ENCODE measurements at places on chromosomes 6 and 20.
A peak's percentile ranks its signal among the peaks of the same experiment; 100 is the strongest.

DNA sequence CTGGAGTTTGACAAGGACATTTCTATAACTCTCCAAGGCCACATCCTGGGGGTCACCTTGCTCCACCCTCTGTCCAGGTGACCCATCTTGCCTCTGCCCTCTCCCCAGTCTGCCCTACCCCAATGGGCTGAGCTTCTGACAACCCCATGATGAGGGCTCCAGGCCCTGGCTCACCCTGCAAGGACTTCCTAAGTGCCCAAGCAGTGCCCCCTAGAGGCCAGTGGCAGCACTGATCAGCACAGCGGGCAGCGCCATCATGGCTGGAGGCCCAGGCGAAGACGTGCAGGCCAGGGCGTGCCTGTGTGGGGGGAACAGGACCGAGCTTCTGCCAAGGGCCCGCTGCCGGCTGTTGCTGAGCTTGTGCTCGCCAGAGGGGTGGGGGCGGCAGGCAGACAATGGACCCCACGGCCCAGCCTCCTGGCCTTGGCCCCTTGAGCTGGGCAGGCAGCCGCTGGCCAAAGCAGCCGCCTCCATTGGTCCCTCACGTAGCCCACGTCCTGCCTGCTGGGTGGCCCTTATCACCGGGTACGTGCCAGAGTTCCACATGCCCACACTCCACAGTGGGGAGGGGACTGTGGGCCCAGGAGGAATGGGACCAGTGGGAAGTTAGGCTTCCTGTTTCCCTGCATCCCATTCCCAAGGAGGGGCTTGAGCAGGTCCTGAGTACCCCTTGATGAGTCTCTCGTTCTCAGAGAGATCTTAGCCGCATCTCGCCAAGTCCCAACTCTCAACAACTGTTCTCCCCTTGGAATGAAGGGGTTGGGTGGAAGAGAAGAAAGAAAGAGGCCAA lies 64.3 kb downstream of the MRPL14 start:
- DNase-seq = peak; percentile 83

- DNase-seq = no peak
These were observed 26.3 kb downstream of the RPRD1B start for GRCh38 chr20:38059832-38060231.

DNA sequence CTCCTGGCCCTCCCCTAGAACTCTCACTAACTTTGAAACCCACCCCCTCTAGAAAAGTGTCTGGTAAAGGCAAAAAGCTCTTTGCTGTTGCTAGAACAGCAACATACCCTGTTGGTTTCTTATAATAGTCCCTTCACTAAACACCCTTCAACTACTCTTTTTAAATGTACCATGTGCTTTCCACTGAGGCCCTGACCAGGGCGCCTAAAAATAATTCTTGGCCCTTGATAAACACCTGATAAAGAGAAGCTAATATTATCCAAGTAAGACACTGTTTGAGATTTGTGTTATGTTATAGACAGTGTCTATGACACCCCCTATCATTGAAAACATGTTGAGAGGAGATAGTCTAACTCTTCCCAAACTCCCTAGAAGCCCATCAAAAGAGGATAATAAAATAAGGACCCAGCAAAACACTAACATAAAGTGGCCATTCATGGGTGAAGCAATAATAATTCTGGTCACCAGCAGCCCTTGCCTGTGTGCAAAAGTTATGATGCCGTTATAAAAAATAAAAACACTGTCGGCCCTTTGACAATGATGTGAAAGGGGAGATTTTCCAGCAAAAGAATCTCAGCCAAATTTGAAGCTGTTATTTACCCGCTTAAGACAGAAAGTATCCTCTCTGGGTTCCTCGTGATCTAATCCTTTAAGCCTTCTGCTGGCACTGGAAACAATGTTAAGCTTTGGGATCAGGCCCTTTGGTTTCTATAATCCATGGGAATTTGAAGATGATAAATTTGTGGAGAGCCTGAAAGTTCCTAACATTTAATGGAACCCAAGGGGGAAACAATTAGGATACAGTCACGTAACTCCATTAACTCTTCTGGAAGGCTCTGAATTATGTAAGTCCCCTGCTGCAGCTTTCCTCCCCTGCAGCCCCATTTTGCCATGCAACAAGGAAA lies 122.6 kb upstream of the PLCB4 start:
- no peak for DNase-seq

DNA sequence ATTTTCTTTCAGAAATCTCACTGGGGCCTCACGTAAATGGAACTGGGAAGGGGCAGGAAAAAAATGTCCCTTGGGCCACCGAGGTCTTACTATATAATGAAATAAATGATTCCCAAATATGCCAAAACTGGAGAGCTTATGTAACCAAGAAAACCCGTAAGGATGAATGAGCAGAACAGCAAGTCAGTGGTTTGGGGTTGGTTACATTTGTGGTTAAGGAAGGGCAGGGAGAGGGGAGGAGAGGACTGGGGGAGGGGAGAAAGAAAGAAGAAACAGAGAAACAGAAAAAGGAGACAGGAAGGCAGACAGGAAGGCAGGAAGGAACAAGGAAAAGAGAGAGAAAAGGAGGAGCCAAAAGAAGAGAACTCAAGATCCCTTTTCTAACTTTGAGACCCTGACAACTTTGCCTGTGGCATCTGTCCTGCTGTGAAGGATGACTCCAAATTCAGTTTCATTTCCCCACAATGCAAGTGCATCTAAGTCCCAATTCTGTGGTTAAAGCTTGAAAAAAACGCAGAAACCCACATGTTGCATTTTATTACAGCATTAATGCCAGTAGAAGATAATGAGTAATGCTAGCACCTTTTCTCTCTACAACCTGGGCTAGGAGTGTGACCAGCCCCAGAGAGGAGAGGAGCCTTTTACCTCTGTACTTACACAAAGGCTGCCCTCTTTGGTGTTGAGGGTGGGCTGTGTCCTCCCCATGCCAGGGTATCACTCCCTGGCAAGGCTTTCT lies 10.8 kb upstream of the ARMC2 start:
- no peak for DNase-seq

DNA sequence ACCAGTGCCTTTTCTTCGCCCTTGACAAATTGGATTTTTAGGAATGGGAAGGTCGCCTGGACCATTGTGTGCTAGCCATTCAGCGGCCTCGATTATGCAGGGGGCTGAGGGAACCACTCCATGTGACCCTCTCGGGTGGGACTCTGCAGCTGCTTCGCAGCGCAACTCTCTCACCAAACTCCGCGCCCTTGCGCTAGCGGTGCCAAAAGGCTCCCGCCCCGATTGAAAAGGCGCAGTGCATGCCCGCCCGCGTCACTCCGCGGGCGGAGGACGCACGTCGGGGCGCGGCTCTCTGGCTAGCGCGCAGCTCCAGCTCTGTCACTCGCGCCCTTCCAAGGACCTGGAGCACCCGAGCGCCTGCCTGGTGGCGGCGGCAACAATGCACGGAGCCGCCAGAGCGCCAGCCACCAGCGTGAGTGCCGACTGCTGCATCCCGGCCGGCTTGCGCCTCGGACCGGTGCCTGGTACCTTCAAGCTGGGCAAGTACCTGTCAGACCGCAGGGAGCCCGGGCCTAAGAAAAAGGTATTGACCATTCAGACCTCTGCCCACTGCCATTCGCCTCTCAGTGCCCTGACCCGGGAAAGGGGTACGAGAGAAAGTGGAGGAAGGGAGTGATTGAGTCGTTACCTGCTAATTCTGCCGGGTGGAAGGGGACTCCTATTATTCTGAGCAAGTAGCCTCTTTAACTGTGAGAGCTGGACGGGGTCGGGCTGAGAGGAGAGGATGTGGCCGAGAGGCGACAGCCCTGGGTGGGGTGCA lies at the start of gene PRDM13:
TSS of gene PRDM13 (plus strand) at position 178 of the 760 bp plus-strand sequence. CDS start at position 380, 202 bp downstream.
- DNase-seq = no peak

DNA sequence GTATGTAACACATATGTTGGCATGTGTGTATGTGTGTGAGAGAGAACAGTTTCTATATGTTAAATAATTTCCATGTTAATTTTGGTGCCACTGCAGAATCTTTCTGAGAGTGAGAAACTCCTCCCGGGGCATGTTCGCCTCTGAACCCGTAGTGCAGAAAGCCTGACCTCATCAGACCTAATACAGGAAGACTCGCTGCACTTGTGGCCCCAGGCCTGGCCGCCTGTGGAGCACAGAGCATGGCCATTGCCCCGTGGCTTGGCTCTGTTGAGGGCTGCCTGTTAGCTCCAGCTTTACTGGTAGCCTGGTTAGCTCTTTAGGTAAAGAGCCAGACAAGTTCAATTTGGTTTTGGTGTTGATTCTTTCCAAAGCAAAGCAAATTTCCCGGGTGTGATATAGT lies 25.5 kb downstream of the FARS2 start:
- no peak for DNase-seq

GRCh38 chr6:9732056-9732455 lies 682.8 kb downstream of the TFAP2A start:
- DNase-seq = no peak

DNA sequence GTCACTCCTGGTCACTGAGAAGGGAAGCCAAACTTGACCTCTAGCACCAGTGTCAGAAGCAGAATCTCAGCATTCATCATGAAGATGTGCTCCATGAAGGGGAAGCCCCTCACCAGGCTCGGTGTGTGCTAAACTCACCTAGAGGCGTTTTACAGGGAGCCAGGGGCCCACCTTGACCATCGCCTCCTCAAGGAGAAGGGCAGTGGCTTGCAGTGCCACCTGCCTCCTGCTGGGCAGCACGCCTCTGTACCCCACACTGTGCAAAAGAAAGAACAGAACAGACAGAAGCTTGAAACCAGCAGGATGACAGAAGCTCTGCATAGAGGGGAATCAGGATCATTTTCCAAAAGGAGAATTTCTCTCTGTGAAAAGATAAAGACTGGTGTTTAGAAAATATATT lies 39.7 kb downstream of the NOX3 start:
- DNase-seq = no peak

GRCh38 chr6:52580905-52581304 lies 4.0 kb upstream of the TRAM2 start:
- DNase-seq = no peak

DNA sequence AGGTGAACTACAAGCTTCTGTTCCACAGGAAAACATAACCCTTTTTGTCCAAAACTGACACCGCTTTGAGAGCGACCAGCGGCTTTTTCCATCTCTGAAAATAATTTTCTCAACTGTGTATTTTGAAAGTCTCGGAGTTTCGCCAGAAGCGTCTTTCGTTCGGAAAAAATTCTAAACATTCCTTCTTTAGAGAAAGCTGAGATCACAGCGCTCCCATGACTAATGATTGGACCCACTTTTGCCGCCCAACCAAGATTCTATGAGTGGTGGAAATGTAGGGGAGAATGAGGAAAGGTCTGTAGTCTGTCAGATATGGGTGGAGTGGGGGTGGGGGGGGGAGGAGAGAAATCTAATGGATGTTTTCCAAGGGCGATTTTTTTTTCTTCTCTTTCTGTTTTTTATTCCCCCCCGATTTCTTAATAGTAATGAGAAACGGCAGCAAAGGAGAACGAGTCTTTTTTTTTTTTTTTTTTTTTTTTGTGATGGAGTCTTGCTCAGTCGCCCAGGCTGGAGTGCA lies 189.3 kb downstream of the TRIM27 start:
- DNase-seq = no peak

GRCh38 chr20:38033330-38034107 lies at the start of the genes RPRD1B and TTI1:
RPRD1B (plus strand) TSS chr20:38033746; CDS start chr20:38033948, 202 bp downstream.
TTI1 (minus strand) TSS chr20:38033456; CDS start chr20:38013816, 19,640 bp downstream.
- peak; percentile 91 for DNase-seq

DNA sequence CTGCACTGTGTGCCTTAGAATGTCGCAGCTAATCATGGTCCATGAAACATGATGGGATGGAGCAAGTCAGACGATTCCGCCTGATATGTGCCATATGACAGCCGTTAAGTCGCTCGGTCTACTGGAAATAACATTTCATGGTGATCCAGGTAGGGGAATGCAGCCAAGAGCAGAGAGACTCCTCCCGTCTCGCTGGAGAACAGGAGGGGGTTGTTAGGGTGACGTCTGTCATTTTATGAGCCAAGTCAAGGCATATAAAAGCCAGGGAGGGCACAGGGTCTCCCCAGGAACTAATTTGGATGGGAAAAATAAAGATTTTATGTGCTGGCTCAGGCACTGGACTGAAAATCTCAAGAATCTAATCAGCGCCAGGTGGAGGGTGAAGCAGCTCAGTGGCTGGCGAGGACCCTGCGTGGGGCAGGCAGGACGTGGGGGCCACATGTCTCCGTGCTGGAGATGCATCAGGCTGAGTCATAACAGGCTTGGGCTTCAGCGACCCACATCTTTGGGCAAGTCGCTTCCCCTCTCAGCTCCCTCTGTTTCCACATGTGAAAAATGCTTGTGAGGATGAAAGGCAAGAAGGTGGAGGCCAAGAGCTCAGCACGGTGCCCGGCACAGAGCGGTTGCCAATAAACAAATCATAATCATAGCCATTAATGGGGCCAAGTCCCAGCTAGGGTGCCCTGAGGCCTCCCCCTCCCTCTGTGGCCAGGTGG lies 234.6 kb downstream of the ANKRD60 start:
- DNase-seq = no peak

DNA sequence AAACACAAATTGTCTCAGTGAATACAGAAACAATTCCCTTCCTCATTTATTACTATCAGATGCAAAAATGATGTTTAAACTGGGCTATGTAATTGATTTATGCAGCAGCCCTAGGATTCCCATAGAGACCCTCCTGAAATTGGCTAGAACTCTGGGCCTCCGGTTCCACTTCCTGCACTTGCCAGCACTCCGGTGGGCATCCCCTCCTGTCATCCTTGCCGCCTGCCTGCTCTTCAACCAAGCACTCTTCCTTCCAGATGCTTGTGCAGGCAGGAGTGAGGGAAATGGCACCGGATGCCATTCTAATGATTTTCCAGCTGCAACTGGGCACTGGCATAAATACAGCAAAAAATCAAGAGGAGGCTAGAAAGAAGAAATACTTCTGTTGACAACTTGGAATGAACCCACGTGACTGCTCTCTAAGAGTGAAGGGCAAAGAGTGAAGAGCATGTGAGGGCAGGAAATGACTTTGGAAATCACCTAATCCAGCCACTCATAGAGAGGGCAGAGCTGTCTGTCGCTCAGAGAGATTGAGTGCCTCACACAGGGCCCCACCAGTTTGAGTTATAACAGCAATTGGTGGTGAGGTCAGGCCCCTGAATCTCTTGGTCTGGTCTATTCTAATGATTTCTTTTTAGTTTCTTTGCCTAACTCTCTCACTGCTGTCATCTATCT lies 3.7 kb upstream of the NEDD9 start:
- peak; percentile 74 for DNase-seq

- DNase-seq = no peak
These were observed 511.1 kb upstream of the MAP3K7 start for GRCh38 chr6:91098006-91098405.

DNA sequence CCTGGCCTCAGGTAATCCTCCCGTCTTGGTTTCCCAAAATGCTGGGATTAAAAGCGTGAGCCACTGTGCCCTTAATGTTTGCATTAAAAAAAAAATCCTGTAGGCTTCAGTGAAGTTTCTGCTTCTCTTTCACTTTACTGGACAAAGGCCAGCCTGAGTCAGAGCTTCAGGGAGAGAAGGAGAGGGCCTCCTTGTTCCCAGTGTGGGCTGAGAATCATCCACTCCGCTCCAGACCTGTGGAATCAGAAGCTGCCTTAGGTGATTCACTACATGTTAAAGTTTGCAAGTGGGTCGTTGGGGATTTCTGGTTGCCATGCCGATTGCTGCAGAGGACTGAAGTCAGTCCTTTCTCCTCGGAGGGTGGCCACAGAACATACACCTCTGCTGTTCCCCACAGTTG lies 113.3 kb upstream of the EEF1E1 start:
- peak; percentile 32 for DNase-seq

All from epithelial cell of esophagus (primary cell).